ENCODE measurements at places on chromosomes 4 and X.
A peak's percentile ranks its signal among the peaks of the same experiment; 100 is the strongest.

GRCh38 chr4:63218856-63219255 lies 1190.4 kb downstream of the TECRL start:
- no peak for DNase-seq

GRCh38 chr4:136328131-136328530 lies 1204.2 kb downstream of the PCDH18 start:
- no peak for DNase-seq

GRCh38 chrX:2697741-2698299 lies 6.7 kb downstream of the CD99 start:
- DNase-seq = peak; percentile 29

DNA sequence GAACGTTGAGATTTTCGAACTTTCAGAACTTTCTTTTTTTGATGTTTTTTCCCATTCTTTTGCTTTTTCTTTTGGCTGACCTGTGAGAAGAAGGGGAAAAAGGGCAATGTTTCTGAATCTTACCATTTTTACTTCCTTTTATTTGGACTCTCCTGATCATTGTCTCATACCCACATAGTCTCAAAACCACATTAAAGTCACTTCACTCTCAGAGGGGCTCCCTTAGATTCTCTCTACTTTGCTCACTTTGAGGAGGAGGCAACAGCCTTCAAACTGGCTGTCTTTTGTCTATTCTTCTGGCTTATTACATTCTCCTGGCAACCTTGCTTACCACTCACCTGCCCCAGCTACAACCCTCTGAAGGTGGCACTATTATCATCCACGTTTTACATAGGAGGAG lies 3.7 kb downstream of the CXCL9 start:
- no peak for DNase-seq
